ENCODE measurements at places on chromosomes 16 and 17.

DNA sequence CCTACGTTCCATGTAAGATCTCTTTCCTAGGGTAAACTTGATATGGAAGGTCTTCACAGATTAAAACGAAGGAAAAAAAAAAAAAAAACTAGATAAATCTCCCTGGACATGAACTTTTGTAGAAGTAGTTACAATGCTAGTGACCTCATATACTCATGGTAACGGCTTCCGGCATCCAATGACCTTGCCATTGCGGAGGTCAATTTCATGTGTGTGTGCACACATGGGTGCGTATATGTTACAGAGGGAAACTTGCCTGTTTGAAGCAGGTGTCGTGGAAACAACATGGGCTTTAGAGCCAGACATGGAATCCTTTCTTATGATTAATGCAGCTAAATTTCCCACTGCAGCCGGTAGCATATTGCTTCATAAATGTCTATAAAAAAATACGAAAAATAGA, 435.5 kb downstream of the MAF start:
- DNase-seq: no peak

DNA sequence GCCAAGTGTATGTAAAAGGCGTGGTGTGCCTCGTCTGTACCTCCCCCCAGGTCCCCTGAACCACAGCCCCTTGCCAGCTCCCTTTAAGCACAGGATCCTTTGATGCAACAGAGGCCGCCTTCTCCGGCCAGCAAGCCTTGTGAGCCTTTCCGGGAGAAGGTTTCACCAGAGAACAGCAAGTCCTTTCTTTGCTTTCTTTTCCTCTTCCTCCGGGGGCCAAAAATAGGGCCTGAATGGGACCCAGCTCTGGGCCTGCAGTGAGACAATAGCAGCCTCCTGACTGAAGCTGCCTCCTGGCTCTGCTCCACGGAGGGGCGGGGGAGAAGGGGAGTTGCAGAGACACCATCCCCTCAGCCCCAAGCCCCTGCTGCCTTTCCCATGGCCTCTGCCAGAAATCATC, 9.0 kb downstream of the ADGRG1 start:
- DNase-seq: no peak

DNA sequence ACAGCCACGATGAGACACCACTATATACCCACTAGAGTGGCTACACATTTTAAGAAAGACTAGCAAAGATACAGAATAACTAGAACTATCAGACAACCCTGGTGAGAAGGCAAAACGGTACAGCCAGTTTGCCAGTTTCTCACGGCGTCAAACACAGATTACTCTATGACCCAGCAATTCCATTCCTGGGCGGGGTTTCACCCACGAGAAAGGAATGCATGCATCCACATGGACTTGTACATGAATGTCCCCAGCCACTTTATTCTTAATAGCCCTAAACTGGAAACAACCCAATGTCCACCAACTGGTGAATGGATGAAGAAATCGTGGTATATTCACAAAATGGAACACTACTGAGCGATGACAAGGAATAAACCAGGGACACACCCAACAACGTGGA, 74.5 kb downstream of the MYH10 start:
- no peak for DNase-seq

- no peak for DNase-seq
Measured at GRCh38 chr16:58649707-58650106, 20.1 kb upstream of the CNOT1 start.

- no peak for DNase-seq
Measured at GRCh38 chr16:53097190-53097589, 42.4 kb downstream of the CHD9 start.

DNA sequence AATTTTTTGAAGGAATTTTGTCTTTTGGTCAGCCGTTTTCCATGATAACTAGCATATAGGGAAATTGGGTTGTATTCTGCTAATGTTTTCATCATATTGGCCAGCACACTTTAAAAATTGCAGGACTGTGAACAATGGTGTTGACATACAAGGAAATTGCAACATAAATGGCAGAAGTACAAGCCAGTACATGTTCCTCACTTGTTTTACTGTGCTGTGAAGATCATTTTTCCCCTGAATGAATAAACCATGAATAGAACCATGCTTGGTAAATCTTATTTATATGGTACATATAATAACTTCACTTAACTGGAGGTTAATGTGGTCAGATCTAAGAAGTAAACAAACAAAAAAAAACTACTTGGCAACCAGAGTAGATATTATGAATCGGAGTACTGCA, 22.8 kb downstream of the OMG start:
- peak; percentile 74 for DNase-seq

- no peak for DNase-seq
Measured at GRCh38 chr17:21505819-21506815, 130.0 kb downstream of the KCNJ12 start.
